ENCODE measurements at places on chromosomes 2 and 18. TPM values are rescaled to one million over a fixed set of nuclear protein-coding genes. Genes with fewer than 3 reads are reported as not detected.

Gene EIF2AK3
- 7.8 TPM for total RNA-seq

Gene TUBA4B
- total RNA-seq: not detected

Gene TRIM43
- total RNA-seq: not detected

Gene LRRC30
- not detected for total RNA-seq

Gene FAP
- total RNA-seq: 6.6 TPM

Gene SANBR
- 7.5 TPM for total RNA-seq

Gene GREB1L
- 14.3 TPM for total RNA-seq

Gene IL36RN
- total RNA-seq: not detected

Gene LIMS4
- 3.0 TPM for total RNA-seq

Gene THADA
- total RNA-seq: 14.8 TPM

Gene CTLA4
- total RNA-seq: 0.56 TPM

Gene ALLC
- not detected for total RNA-seq

Gene LRRTM4
- total RNA-seq: 0.21 TPM

Gene COBLL1
- 20.5 TPM for total RNA-seq

Gene COL3A1
- 122 TPM for total RNA-seq

Gene ANKRD29
- total RNA-seq: 6.6 TPM

Gene ATP6V1B1
- total RNA-seq: 0.45 TPM

Gene SIX3
- total RNA-seq: not detected

Gene TACR1
- total RNA-seq: not detected

Gene TBC1D8
- total RNA-seq: 63.6 TPM

Measured in heart right ventricle (tissue), 16 donors.